HS-5 (cell line): ENCODE measurements at places on chromosomes 6 and 20.

GRCh38 chr6:6987749-6988148 is 120.0 kb upstream of the RREB1 start:
- DNase-seq, result no peak

GRCh38 chr20:3932681-3933080 is 43.5 kb downstream of the PANK2 start:
- DNase-seq, result no peak

DNA sequence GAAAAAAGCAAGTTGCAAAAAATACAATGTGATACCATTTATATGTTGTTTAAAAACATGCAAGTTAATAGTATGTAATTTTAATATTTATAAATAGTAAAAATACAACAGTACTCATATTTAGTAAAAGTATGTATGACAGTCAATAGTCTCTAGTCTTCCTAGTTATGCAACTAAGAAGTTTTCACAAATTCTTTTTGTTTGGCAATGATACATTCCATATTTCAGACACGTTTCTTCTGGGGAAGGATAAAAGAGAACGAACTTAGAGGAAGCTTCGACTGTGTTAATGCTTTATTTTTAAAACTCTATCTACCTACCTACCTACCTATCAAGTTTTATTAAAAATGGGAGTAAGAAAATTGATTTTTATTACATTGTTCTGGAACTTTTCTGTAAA is 77.7 kb downstream of the UBE3D start:
- no peak for DNase-seq

GRCh38 chr20:15911581-15911980 is 661.7 kb downstream of the KIF16B start:
- no peak for DNase-seq

DNA sequence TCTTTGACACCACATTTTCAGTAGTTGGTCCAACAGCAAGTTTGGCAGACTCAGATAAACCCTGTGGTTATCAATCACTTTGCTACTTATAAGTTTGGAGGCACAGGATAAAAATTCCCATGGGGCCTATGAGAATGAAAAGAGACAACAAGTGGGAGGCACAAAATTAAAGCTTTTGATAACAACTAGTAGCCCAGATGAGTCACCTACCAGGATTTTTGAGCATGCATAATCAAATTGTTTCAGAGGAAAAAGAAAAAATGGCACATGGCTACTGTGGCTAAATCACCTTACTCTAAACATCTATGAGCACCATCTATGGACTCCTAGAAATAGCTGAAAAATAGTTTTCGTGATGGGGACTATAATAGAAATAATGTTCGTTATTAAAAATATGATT is 40.8 kb upstream of the BMP5 start:
- peak; percentile 60 for DNase-seq

GRCh38 chr6:157755032-157755745 is 67.9 kb upstream of the SNX9 start:
- no peak for DNase-seq

GRCh38 chr20:60941379-60941778 is 310.7 kb upstream of the CDH4 start:
- DNase-seq, result no peak

- no peak for DNase-seq
Observed at GRCh38 chr6:90336388-90336947, 39.8 kb upstream of the BACH2 start.

DNA sequence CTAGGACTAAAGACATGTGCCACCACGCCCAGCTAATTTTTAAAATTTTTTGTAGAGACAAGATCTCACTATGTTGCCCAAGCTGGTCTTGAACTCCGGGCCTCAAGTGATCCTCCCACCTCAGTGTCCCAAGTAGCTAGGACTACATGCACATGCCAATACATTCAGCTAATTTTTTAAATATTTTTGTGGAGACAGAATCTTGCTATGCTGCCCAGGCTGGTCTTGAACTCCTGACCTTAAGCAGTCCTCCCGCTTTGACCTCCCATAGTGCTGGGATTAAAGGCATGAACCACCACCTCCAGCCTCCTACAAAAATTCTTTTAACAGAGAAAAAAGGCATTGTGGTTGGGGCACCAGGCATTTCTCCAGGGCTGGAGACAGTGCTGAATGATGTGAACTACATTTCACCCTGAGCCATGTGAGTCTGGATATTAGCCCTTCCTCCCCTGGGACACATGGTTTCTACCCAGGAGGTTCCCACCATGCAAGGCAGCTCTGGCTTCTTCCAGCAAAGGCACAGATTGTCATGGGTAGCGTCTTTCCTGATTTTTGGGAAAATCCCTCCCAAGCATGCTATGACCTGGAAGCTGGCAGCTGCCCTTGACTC is 36.3 kb upstream of the CMTR1 start:
- no peak for DNase-seq

- peak; percentile 59 for DNase-seq
Observed at GRCh38 chr6:71194724-71195123, 93.9 kb upstream of the OGFRL1 start.

DNA sequence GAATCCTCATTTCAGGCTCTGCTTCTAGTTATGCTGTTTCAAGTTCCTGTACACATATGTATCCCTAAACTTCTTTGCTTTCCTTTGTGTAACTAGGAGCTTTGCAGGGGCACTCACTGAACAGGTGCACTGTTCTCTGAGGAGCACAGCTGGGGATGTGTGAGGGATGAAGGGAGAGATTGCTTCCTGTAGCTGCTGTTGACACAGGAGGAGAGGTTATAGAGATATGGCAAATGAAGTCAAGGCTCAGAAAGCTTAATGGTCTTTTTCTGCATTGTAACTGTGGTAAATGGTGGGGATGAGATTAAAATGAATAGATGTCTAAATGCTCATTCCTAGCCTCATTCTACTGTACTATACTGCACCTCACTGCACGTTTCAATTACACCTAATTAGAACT is 454.3 kb downstream of the BTBD3 start:
- no peak for DNase-seq

DNA sequence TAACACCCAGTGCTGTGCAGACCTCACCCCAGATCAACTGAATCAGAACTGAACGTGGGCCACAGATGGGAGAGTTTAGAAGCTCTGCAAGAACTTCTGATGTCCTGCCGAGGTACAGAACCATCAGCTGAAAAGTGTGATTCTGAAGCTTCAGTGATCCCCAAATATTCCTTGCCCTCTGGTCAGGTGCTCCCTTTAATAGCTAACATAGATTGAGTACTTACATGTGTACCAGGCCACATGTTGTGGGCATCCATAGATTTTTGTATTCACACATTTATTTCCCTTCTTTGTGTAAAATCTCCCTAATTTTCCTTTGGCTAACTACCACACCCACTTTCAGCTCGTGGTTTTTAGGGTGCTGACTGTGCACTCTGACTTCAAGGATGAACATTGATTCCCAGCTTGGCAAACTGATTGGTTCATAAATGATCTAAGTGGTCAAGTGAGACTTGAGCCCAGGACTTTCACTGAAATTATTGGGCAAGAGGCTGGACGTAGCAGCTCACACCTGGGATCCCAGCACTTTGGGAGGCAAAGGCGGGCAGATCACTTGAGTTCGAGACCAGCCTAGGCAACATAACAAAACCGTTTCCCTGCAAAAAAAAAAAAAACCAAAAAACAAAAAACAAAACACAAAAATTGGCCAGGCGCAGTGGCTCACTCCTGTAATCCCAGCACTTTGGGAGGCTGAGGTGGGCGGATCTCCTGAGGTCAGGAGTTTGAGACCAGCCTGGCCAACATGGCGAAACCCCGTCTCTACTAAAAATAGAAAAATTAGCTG is 162.2 kb downstream of the BCAS1 start:
- DNase-seq, result no peak

GRCh38 chr20:41081276-41081814 is 52.7 kb downstream of the TOP1 start:
- no peak for DNase-seq

DNA sequence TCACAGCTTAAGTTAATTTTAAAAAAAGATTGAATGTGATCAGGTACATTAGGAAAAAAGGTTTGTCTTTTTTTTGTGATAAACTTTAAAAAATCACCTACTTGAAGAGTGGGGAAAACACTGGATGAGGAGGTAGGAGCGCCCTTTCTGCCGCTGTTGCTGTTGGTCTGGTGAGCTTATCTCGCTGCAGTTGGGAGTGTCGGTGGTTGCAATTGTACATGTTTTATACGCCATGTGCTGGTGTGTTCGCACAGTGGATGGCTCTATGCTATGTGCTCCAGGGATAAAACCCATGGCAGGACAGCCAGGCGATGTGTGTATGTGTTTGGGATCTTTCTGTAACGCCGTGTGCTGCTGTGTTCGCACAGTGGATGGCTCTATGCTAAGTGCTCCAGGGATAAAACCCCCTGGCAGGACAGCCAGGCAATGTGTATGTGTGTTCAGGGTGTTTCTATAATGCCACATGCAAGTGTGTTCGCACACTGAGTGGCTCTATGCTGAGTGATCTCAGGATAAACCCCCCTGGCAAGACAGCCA is 1.7 kb downstream of the SLC22A3 start:
- DNase-seq, result no peak

GRCh38 chr20:62141397-62142251 is 1.6 kb downstream of the PSMA7 start:
- DNase-seq, result no peak

DNA sequence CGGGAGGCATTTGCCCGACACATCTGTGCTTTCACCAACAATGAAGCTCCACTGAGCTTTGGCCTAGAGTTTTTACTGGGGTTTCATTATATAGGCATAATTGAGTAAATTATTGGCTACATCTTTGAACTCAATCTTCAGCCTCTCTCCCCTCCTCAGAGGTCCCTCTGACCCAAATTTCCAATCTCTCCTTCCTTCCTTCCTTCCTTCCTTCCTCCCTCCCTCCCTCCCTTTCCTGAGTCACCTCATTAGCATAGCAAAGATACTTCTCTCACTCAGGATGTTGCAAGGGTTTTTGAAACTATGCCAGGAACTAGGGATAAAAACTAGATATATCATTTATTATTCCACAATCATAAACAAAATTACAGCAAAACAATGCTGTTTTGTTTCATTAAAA is 238.2 kb upstream of the PRND start:
- DNase-seq, result no peak

DNA sequence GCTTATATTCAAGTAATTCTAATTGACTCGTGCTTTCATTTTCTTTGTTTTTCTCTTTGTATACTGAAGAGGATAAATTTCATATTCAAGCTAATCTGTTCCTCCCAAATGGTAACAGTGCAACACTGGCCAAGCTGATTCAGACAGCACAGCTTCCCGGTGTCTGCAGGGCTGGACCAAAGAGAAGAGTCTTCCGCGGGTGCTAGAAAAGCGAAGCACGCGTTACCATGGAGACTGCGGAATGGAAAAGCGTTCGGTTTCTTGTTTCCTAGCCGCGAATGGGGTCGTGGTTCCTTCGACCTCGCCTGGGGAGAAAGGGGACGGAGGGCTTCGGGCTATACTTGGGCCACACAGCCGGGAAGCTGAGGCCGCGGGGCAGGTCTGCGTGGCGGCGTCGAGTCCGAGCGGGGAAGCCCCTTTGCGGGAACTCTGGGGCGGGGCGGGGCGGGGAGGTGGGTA is 6.2 kb upstream of the ZNF311 start:
- no peak for DNase-seq

DNA sequence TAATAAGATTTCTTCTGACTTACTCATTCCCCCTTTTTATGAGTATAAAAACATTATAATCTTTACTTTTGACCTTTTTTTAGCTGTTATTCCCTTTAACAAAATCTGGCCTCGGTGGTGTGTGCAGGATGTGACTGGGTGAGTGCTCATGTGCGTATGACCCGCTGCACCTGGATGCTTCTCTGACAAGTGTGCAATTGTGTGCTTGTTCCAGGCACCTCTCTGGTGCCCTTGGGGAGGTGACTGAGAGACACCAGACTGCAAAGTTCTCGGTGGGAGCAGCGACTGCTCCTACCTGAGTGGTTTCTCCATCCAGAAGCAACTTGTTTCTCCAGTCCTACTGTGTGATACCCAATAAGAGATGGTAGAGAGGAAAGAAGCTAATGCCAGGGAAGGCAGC is 65.0 kb downstream of the ISM1 start:
- DNase-seq, result no peak

GRCh38 chr6:2948228-2949025 is 22.9 kb downstream of the SERPINB6 start:
- DNase-seq, result no peak

- DNase-seq, result peak; percentile 64
Observed at GRCh38 chr20:23147964-23148730, 62.0 kb upstream of the CD93 start.

GRCh38 chr6:89580997-89581666 is 57.4 kb downstream of the LYRM2 start:
- no peak for DNase-seq

- no peak for DNase-seq
Observed at GRCh38 chr20:63223121-63223825, 7.3 kb upstream of the YTHDF1 start.

DNA sequence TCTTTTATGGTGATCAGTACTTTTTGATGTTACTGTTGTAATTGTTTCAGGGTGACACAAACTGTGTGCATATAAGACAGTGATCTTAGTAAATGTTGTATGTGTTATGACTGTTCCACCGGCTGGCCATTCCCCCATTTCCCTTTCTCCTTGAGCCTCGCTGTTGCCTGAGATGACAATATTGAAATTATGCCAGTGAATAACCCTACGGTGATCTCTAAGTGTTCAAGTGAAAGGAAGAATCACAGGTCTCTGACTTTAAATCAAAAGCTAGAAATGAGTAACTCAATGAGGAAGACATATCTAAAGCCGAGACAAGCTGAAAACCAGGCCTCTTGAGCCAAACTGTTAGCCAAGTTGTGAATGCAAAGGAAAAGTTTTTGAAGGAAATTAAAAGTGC is 32.3 kb downstream of the TULP4 start:
- no peak for DNase-seq

GRCh38 chr6:48782225-48782624 is 671.2 kb upstream of the PTCHD4 start:
- no peak for DNase-seq

DNA sequence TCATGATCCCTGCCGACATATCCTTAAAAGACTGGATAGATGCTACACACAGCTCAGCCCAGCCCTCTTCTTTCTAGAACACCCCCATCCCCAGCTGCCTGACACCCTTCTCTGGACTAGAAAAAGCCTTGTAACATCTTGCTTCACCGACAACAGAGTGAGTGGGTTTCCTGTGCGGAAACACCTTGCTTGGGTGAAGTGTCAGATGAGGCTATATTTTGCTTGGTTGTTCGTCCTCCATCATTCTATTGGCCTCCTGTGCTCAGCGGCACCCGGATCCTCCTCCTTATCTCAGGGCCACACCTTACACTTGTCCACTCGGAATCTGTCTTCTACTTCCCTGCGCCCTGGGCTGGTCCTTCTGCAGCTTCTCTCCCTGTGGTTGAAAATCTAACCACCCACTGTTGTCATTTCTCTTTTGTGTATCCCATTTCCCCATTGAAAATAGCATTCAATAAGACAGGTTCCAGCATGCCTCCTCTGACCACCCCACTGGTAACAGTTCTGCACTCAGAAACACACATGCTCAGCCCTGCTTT is 101.3 kb upstream of the MLN start:
- DNase-seq, result no peak

DNA sequence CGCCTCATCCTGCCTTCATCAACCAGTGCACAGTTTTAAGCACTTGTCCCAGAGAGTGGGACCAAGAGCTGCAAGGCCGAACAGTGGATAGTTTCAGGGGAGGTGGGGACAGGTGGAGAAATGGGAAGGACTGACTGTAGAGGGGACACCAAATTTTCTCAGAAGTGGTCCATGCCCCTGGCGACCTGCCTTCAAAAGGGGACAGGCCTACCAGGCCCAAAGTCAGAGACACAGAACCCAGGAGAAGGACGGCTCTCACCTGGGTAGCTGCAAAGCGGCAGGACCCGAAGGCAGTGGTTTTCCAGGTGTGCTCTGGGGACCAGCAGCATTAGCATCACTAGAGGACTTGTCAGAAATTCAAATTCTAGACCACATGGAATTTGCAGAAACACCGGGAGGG is 5.8 kb downstream of the TFEB start:
- DNase-seq, result no peak
